ENCODE measurements at places on chromosomes 5 and 9. TPM values are rescaled to one million over a fixed set of nuclear protein-coding genes. Genes with fewer than 3 reads are reported as not detected.

The GCNT4 gene
- total RNA-seq = 3.2 TPM

The RGS7BP gene
- not detected for total RNA-seq

The CCL27 gene
- total RNA-seq = not detected

The ZDHHC11 gene
- total RNA-seq = 1.3 TPM

The DRD1 gene
- not detected for total RNA-seq

The PCDHB8 gene
- total RNA-seq = 0.34 TPM

The WDR38 gene
- total RNA-seq = not detected

The MSX2 gene
- total RNA-seq = 1.4 TPM

The BTNL3 gene
- not detected for total RNA-seq

The NFIL3 gene
- total RNA-seq = 31.1 TPM

The RAB3C gene
- total RNA-seq = not detected

The OLFML2A gene
- total RNA-seq = 16.4 TPM

The TRPM6 gene
- 0.07 TPM for total RNA-seq

The PCDHGB5 gene
- 19.3 TPM for total RNA-seq

The CRHBP gene
- not detected for total RNA-seq

The IRX1 gene
- total RNA-seq = 6.5 TPM

The GM2A gene
- 24.6 TPM for total RNA-seq

The LECT2 gene
- total RNA-seq = not detected

The MEIKIN gene
- total RNA-seq = not detected

The ERP44 gene
- 20.1 TPM for total RNA-seq

The SRD5A1 gene
- 37.4 TPM for total RNA-seq

The FAM151B gene
- 3.8 TPM for total RNA-seq

The MCIDAS gene
- not detected for total RNA-seq

The CCNO gene
- total RNA-seq = 1.3 TPM

The G3BP1 gene
- total RNA-seq = 154 TPM

The CCL28 gene
- total RNA-seq = 7.5 TPM

The LHX3 gene
- total RNA-seq = not detected

The CNTNAP3 gene
- 2.5 TPM for total RNA-seq

Measured in kidney epithelial cell (primary cell).